Glomerular endothelial cell (primary cell): ENCODE measurements at places on chromosomes 3 and 15. TPM values are rescaled to one million over a fixed set of nuclear protein-coding genes. Genes with fewer than 3 reads are reported as not detected.
A peak's percentile ranks its signal among the peaks of the same experiment; 100 is the strongest.

PLA1A gene
- total RNA-seq = 2.8 and 7.8 TPM in 2 replicates

RHOV gene
- 0.10 and 0.23 TPM in 2 replicates for total RNA-seq

DNA sequence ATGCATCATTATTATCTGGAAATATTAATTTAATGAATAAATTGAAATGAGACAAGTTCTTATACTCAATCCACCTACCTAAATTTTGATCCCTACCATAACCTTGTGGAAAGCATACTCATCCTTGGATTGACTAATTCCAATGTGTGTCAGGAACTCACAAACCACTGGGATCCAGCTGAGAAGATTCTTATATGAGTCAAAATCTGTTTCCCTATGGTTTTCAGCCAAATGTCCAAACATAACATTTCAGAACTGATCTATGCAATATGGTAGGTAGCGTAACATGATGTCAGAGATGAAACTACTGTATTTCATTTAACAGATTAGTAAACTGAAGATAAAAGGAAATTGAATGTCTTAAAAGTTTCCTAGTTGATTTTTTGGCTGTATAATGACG is 250.0 kb downstream of the PLOD2 start:
- DNase-seq = no peak

GRCh38 chr3:104279617-104280016 is 1087.1 kb upstream of the ALCAM start:
- peak; percentile 3 for DNase-seq

DNA sequence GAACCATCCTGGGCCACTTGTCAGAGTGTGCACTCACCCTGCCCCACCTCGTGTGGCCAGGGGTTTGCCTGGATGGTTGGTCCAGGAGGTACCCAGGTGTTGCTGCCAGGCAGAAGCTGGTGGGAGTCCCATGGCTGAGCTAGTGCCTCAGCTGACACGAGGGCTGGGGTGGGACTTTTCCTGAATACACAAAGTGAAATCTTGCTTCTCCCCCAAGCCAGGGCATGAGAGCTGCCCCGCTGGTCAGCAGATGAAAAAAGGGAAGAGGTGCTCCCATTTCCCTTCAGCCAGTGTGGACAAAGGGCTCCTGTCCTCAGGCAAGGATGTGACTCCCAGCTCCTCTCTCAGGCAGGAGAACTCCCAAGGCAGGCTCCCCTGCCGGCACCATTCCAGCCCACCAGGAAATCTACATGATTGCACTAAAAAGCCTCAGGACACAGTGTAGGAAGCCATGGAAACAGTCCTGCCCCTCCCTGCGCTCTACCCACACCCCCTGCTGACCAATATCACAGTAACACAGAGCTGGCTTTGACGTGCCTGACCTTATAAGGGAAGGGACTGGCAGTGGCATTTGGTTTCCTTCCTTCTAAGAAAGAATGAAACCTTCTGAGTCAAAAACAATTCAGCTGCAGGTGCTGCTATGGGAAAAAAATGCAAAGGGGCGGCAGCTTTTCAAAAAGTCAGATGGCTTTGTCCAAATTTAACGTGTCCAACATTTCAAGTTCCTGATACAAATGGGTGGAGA is 33.9 kb downstream of the MYO5C start:
- peak; percentile 93 for DNase-seq
